ENCODE measurements at places on chromosomes 7 and 10.

GRCh38 chr10:117442521-117442920 lies 67.3 kb upstream of the PDZD8 start:
- no peaks in the 10 kb centered on the region for H3K4me1 ChIP-seq
- DNase-seq, result no peak
- H3K27me3 ChIP-seq, result no peaks in the 10 kb centered on the region
- H3K36me3 ChIP-seq, result no peaks in the 10 kb centered on the region
- H3K4me3 ChIP-seq, result no peak overlapping the region

- H3K27me3 ChIP-seq, result no peaks in the 10 kb centered on the region
- no peak overlapping the region for H3K27ac ChIP-seq
- no peak for DNase-seq
- H3K4me1 ChIP-seq, result no peaks in the 10 kb centered on the region
- H3K36me3 ChIP-seq, result no peaks in the 10 kb centered on the region
- H3K4me3 ChIP-seq, result no peak overlapping the region
Measured at GRCh38 chr7:72152161-72153131, 259.7 kb downstream of the CALN1 start.

- no peak overlapping the region for H3K4me3 ChIP-seq
- H3K36me3 ChIP-seq, result no peaks in the 10 kb centered on the region
- DNase-seq, result peak; percentile 8
- H3K27ac ChIP-seq, result no peak overlapping the region
Measured at GRCh38 chr7:139300390-139300789, 40.7 kb upstream of the FMC1 start.

GRCh38 chr7:55206235-55207029 lies 158.7 kb upstream of the LANCL2 start:
- DNase-seq, result no peak
- no peak overlapping the region for H3K27ac ChIP-seq
- H3K27me3 ChIP-seq, result no peaks in the 10 kb centered on the region
- no peak overlapping the region for H3K4me3 ChIP-seq

DNA sequence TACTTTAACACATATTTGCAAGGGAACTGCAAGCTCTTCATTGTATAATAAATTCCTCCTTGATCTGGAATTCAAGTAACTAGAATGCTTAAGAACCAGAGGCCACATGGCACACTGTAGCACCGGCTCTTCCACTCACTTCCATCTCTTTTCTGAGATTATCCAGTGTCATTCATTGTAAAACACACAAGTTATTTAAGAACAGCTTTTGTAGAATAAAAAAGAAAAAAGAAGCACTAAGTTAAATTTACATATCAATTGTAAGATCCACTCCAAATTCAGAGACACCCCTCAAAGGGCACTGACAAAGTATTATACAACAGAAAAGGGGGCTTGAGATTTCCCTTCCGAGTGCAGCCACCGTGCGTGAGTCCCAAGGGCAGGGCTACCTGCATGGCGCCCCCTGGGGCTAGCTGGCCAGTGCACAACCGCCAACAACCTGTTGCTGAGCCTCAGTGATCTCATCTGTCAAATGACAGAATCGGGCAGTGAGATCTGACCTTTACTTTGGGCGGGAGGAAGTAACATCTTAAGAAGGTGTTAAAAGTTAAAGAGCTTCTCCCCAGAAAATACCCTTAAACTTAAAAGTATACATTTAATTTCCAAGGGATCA lies 12.5 kb downstream of the GLI3 start:
- peaks cover 2% of the 10 kb centered on the region for H3K36me3 ChIP-seq
- H3K27me3 ChIP-seq, result no peaks in the 10 kb centered on the region
- H3K27ac ChIP-seq, result no peak overlapping the region
- no peak overlapping the region for H3K4me3 ChIP-seq
- DNase-seq, result no peak

DNA sequence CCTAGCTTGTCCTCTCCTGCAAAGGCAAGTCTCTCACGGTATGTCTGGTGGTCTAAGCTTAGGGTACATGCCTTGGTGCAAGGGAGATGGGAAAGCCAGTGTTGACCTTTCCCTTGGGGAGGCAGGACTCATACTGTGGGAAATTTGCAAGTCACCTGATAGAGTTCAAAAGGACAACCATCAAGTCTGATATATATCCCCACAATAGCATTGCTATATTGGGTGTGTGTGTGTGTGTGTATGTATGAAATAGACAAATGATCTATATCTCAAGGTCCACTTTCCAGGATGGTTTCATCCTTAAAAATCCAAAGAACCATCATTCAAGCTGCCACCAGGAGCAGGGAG lies 12.2 kb upstream of the FFAR4 start:
- DNase-seq, result no peak
- no peak overlapping the region for H3K4me3 ChIP-seq
- H3K27me3 ChIP-seq, result no peaks in the 10 kb centered on the region
- H3K27ac ChIP-seq, result no peak overlapping the region
